ENCODE measurements at places on chromosomes 6 and 20.
A peak's percentile ranks its signal among the peaks of the same experiment; 100 is the strongest.

DNA sequence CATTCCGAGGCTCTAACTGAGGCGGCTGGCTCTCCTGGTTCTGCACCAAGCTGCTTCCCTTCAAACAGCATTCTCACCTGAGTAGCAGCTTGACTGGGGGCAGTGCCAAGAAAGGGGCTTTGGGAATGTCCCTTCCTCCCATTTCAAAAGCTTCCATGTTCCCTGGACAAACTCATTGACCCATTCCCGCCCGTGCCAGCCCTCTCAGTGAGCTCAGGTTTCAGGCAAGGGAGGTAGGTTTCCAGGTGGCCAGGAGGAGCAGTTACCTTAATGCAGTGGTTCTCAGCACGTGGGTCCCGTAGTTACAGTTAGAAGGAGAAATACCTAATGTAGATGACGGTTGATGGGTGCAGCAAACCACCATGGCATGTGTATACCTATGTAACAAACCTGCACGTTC is 135.2 kb downstream of the ELOVL4 start:
- DNase-seq, result no peak

DNA sequence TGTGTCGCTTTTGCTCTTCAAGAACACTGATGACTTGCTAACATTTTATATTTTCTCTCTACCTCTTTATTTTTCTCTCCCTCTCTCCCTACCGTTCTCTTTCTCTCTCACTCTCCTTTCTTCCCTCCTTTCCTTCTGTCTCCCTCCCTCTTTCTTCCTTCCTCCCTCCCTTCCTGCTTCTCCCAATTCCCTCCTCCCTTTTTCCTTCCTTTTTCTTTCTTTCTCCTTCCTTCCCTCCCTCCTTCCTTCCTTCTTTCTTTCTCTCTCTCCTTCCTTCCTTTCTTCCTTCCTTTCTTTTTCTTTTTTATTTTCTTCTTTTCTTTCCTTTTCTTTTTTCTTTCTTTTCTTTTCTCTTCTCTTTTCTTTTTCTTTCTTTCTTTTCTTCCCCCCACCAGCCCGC is 1066.1 kb downstream of the KIF16B start:
- no peak for DNase-seq

GRCh38 chr6:124941259-124941658 is 21.0 kb upstream of the RNF217 start:
- DNase-seq, result no peak

DNA sequence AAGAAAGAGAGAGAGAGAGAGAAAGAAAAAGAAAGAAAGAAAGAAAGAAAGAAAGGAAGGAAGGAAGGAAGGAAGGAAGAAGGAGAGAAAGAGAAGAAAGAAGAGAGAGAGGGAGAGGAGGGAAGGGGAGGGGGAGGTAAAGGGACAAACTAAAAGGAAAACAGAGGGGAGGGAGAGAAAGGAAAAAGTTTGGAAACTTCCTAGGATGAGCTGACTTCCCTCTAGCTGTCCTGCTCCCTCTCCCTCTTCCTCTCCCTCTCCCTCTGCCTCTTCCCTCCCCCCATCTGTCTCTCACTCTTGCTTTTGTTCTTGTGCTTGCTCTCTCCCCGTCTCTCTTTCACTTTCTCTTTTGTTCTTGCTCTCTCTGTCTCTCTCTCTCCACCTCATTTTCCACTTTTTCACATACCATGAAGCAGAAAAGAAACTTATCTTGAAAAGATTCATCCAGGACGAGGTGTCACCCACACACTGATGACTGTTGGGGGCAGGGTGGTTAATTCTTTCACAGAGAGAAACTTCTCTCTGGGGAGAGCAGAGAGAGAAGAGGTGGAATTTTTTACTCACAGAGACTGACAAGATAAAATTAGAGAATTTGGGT is 56.4 kb upstream of the DUSP22 start:
- DNase-seq, result peak; percentile 50

GRCh38 chr6:30156262-30156599 is 4.8 kb downstream of the TRIM10 start:
- DNase-seq, result no peak

DNA sequence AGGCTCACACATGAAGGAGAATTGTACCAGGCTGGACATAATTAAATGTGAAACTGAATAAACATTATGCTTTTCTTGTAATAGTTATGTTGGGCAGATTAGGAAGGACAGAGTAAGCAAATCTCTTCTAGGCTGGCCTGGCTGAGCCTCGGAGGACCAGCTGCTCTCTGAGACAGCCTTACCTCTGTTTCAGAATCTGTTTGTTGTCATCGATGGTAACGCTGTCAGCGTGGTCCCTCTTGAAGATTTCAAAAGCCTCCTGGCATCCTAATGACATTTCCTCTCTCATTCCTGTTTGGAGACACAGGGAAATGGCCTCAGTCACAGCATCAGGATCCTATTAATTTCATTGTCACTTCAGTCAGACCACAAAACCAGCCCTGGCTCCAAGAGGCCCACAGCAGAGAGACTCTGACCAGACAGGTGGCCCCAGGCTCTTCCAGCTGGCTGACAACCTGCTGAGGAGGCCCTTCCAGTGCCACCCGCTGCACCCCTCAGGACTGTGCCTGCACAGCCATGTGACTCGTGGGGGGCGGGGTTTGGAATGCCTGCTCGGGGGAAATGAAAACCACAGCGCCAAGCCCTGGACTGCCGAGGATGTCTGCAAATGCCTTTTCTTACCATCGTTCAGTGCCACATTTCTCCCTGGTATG is 108.5 kb upstream of the KCNK16 start:
- DNase-seq, result no peak

DNA sequence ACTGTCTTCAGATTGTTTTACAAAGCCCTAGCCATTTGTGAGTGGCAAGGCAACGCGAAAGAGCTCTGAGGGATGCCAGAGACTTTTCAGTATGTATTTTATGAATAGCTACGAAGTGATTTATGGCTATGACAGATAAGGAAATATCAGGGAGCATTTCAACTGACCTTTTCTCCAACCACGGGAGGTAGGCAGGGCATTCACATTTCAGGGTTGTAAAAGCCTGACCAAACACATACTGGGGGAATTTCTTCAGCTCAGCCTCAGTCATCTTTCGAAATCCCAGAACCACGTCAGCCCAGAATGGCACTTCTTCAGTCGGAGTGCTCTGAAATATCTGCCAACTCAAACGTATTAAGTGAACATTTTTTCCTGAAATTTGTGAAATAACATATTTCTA is 10.8 kb downstream of the DDO start:
- DNase-seq, result no peak

- no peak for DNase-seq
Measured at GRCh38 chr6:147942363-147942762, 400.3 kb upstream of the SASH1 start.

DNA sequence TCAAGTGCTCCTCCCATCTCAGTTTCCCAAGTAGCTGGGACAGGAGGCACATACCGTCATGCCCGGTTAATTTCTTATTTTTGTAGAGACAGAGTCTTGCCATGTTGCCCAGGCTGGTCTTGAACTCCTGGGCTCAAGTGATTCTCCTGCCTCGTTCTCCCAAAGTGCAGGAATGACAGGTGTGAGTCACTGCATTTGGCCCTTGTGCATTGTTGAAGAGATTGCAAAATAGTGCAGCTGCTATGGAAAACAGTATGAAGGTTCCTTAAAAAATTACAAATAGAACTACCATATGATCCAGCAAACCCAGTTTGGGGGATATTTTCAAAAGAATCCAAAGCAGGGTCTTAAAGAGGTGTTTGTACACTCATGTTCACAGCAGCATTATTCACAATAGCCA is 69.1 kb downstream of the GJA10 start:
- no peak for DNase-seq

DNA sequence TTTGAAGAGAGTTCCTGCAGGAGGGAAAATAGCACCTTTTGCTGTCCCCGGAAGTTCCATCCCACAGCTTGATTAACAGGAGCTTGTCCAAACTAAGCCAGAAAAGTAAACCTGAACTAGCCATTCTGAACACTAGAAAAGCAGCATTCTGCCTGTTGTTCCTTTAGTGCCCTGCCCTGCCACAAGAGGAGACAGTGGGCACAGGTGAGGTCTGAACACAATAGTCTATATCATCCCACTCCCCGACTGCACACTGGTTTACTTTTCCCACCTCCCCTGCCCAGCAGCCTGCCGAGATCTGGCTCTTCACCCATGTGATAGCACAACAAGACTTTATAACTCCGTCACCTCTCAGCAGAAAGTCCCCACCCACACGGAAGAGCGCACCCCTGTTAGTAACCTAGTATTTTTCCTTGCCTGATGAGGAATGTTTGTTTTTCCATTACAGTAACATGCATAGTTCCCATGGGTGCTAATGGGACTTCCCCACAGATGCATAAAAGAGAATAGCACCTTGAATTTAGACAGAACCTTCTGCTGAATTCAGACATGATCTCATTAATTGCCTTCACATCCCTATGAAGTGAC is 59.7 kb downstream of the TFAP2A start:
- DNase-seq, result no peak

- no peak for DNase-seq
Measured at GRCh38 chr20:10060226-10060625, 25.4 kb downstream of the ANKEF1 start.

DNA sequence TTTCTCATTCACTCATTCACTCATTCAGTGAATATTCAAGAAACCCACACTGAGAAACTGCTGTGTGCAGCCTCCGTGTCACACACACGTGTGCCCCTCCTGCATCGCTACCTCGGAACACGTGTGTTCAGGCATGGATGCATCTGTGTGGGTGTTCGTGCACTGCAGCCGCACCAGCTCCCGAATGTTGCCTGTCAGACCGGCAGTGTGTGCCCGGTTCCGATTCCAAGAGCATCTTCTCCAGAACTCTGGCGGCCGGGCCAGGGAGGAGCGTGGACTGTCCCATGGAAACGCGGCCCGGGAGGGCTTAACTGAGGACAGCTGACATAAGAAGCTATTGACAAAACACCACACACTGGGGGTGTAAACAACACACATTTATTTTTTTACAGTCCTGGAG is 216.0 kb downstream of the DLL1 start:
- DNase-seq, result no peak

DNA sequence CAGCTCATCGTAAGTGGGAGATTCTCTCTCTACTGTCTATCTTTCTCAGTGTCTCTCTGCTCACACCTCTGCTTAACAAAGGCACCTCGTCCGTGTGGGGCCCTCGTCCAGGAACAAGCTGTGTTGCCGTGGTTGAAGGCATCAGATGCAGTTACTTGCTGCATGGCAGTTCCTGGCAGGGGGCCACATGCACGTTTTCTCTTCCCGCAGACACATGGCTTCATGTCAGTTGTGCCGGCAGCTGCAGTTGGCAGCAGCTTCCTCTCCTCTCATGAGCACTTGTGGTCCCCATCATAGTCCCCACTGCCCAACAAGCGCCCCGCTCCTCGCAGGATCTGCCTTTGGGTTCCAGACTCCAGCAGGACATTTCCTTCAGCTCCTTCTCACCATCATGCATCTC is 7.1 kb upstream of the AFDN start:
- DNase-seq, result no peak

DNA sequence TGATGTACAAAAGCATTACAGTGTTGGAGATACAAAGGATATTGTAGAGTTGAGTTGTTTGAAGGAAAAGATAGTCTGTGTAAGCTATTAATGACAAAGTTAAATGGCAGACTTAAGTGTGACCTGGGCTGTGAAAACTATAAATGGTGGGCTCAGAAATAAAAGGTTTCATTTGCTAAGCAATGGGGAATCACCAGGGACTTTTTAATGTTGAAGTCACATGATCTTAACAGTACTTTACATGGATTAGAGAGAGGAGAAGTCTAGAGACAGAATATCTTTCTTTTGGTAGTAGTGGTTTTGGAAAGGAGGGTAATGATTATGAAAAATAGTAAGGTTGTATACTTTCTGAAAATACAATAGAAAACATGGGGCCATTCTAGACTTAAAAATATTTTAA is 67.1 kb downstream of the SCAF8 start:
- no peak for DNase-seq

DNA sequence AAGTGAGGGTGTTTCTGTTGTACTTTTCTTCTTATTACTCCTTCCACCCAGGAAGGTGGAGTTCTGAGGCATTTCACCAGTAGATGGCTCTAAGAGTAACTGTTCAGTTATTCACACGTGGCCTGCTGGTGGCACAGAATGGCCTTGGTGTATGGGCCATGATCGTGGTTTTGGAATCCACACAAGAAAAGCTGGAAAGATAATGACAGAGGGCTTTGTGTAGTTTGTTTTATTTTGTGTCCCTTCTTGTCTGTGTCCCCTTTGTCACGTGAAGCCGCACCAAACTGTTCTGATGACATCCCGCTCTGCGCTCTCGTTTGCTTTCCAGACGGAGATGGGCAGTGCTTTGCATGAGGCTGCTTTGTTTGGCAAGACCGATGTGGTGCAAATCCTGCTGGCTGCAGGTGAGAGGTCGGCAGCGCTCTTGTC is 93.4 kb downstream of the ANKS1A start:
- DNase-seq, result no peak

DNA sequence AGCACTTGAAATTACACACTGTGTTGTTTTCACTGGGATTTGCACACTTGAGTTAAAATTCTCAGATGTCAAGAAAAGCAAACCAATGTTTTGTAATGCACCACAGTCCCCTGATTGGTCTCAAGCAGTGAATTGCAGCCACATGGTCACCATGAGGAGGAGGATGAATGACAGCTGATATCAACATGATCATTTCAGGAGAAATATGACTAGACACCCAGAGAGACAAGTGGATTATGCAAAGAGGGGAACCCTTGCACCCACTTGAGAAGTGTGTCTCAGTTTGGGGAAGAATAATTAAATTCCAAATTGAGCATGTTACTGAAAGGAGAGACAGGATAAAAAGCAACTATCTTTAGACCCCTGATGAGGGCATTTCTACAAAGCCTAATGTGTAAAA is 69.3 kb downstream of the UST start:
- DNase-seq, result no peak

DNA sequence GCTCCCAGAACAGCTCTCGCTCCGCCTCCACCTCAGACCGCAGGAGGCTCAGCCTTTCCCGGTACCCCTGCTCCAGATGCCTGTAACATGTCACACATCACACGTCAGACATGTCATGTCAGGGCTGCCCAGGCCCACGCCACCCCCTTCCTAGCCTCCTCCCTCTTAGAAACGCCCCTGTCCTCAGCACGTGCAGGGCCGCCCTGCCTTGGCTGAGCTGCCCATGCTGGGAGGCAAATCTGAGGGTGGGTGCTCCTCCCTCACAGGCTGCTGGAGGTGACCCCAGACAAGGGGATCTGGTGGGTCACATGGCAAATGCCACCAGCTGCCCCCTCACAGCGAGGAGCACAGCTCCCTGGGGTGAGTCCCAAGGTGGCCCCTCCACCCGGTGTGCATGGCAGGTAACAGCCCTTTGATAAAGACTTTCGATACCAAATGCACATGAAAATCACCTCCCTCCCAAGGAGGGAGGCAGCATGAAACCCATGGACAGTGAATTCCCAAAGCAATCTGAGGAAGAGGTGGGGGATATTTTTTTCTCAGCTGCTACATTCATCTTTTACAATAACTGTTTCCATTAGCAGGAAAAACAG is 84.1 kb downstream of the GINS1 start:
- no peak for DNase-seq

Data from CD4-positive, alpha-beta T cell treated with Interleukin-6 at 100 ng/mL for 8 hours (primary cell).